ENCODE measurements at places on chromosomes 3 and 15.
A peak's percentile ranks its signal among the peaks of the same experiment; 100 is the strongest.

DNA sequence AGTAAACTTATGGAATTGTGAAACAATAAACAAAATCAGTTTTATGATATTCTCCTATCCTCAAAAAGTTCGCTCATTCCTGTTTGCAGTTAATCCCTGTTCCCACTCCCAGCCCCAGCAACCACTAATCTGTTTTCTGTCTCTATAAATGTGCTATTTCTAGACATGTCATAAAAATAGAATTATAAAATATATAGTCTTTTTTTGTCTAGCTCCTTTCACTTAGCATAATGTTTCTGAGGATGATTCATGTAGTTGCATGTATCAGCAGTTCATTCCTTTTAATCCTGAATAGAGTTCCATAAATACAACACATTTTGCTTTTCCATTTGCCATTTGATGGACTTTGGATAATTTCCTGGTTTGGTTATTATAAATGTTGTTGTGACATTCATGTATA, 140.0 kb downstream of the KCNAB1 start:
- DNase-seq, result no peak

DNA sequence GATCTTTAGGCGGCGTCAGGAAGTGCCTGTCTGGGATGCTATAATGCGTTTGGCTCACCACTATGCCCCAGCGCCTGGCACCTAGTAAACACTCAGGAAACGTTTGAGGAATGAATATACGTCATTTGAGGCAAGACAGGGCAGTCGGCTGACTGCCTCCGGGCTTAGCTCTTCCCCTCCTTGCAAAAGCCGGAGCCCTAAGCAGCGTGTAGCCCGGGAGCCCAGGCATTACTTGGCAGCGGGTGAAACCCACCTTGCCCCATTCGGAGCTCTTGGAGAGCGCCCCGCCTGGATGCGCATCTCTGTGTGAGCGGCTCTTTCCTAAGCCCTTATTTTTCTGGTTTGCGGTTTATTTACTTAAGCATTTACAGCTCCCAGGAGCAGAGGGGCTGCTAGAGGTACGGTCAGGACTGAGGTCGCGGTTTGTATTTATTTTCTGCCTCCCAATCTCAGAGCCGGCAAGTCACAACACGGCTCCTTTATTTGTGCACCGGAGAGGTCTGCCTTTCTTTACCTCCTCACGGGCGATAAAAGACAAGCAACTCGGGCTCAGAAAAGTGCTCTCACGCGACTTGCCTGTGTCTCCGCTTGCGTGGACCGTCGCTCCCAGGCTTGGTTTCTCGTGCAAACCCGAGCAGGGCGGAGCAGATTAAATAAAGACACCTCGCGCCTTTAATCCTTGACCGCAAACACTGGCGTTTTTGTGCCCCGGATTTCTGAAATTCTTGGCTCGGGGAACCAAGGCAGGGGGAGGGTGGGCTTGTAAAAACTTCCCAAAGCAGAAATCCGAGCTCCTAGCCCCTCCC, 737 bp upstream of the ITPR1 start:
- DNase-seq, result peak; percentile 84

GRCh38 chr3:47890828-47891612, 88.1 kb downstream of the DHX30 start:
- no peak for DNase-seq

GRCh38 chr3:105523501-105523900, 156.8 kb downstream of the ALCAM start:
- no peak for DNase-seq

DNA sequence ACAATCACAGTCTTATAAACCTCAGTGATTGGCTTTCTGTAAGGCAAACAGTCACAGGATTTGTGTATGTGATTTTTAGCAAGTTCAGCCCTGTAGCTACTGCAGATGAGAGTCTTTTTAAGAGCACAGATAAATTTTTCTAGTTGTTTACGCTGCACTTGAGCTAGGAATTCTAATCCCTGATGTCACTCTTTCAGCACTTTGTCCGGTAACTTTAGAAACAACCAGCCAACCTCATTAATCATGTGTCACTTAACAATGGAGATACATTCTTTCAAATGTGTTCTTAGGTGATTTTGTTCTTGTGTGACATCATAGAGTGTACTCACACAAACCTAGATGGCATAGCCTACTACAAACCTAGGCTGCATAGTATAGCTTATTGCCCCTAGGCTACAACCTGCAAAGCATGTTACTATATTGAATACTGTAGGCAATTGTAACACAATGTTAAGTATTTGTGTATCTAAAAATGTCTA, 36.8 kb upstream of the GOLGA6L2 start:
- DNase-seq, result no peak

DNA sequence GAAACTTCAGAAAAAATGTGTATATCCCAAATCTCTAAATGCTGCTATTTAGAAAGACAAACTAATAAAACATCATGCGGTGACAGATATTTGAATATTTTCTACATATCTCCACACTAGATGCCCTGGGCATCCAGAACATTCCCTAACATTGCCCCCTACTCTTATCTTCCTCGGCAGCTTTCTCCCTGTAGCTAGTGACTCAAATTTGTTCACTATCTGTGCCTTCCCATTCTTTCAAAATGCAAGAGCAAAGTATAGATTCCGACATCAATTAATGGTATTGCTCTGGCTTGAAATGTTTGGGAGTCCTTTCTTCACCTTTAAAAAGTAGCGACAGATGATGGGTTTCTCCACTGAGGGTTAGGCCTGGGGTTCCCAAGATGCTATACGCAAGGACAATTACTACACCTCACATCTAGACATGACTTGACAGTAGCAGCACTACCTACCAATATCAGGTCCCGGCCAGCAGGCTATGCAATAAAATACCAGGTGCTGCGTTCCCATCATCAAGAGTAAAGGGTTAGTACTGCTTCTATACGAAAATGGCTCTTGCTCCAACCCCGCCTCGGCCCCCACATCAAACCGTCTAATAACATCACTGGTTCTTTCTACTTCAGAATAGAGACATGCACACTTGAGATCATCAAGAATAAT, 631 bp downstream of the UBR1 start:
- no peak for DNase-seq

GRCh38 chr3:105868431-105868741, 426 bp downstream of the CBLB start:
- peak; percentile 85 for DNase-seq

DNA sequence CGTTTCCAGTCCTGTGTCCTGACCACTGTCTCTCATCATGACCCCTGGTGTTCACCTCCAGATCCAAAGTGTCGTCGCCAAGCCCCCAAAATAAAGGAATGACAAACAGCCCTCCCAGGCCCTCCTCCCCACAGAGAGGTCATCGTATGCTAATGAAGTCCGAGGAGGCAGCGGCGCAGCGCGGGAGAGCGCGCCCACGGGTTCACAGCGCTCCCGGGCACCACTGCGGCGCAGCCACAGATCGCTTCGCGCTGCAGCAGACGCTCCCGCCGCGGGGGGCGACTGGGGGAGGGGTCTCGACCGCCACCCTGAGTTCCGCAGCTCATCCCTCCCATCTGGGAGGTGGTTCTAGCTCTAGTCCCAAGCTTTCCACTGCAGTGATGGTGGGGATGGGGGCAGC, 1.3 kb downstream of the DGKG start:
- DNase-seq, result no peak

DNA sequence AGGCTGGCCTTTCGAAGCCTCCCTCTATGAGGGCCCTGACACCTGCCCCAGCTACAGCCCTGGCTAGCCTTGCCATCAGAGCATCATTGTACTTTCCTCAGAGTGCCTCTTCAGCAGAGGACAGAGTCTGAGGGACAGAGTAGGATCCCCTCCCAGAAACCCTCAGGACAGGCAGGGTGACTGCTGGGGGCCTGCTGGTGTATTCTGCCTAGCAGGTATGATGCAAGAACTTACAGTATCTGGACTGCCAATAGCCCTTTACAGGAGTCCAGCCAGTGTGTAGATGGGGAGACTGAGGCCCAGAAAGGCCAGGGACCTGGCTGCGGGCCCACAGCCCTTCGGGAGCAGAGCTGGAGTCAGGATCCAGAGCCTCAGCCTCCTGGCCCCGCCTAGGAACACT, 19.1 kb downstream of the DUSP7 start:
- DNase-seq, result no peak

GRCh38 chr15:37050345-37050744, 50.0 kb downstream of the MEIS2 start:
- DNase-seq, result no peak

DNA sequence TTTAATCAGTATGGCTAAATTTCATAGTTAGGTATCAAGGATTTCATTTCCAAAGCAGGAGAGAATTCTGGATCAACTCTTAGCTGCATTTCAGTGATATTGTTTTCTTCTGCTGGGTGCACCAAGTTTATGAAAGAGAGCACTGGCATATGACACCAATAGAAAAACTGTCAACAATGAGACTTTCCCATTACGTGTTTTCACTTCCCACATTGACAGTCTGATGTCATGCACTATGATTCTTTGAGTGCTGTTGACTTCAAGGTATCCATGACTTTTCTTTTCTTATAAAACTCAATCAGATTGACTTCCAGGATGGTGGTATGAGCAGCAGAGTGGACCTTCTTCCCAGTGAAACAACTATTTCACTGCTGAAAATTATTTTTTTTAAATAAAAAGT, 476.1 kb downstream of the EDEM1 start:
- no peak for DNase-seq

GRCh38 chr15:78768096-78768495, 43.2 kb downstream of the ADAMTS7 start:
- no peak for DNase-seq

DNA sequence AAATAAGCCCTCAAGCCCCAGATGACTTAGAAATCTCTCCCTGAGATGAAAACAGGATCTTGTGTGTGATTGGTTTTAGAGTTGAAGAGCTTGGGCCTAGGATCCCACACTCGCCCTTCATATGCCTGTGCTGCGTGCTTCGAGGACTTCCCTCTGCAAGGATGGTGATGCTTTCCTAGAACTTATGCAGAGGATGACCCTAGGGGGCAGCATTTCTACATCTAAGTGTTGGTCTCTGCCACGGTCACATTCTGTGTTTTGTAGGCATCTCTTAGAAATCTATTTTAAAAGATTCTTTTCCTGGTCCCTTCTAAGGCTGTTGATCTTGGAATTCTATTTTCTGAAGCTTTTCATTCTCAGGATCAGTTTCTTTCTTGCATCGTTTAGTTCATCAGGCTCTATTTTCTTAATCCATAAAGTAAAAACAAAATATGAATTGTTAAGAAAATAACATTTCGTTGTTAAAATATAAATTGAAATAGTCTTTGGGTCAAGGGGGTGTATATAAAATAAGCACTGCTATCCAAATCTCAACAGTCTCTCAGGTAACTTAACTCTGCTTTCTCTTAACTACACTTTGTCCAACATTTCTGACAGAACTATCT, 45.7 kb downstream of the WDR76 start:
- no peak for DNase-seq

DNA sequence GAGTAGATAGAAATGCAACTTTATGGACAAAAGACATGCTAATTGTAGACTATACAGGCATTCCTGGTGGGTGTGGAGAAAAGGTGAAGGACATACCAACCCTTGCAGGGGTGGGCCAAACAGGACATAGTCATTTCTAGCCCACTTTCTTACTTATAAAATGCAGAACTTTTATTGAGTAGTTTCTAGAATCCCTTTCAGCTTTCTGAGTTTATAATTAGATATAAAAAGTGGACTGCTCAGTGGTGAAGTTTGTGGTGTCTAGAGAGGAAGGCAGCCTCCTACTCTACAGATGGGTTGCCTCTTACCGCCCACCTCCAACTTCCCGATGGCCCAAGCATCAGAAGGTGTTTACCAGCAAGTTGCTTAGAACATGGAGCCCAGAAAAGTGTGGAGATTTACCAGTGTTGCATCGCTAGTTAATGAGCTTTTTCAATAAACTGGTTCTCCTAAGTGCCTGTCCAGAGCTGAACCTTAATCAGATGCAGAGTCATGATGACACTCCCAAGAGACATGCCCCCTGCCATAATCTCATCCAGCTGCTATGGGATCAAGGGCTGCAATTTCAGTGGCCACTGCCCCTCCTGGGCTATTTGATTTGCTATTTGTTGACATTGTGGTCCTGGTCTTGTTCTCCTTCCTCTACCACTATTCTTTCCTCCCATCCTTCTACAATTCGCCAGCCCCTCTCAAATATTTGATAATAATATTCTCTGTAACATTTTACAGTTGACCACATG, 77.5 kb upstream of the STRIT1 start:
- no peak for DNase-seq

- no peak for DNase-seq
Observed at GRCh38 chr3:42192334-42193200, 73.4 kb downstream of the CCK start.

- no peak for DNase-seq
Observed at GRCh38 chr3:156371701-156372100, 183.2 kb downstream of the SSR3 start.

- DNase-seq, result no peak
Observed at GRCh38 chr3:30488070-30488756, 118.2 kb upstream of the TGFBR2 start.

DNA sequence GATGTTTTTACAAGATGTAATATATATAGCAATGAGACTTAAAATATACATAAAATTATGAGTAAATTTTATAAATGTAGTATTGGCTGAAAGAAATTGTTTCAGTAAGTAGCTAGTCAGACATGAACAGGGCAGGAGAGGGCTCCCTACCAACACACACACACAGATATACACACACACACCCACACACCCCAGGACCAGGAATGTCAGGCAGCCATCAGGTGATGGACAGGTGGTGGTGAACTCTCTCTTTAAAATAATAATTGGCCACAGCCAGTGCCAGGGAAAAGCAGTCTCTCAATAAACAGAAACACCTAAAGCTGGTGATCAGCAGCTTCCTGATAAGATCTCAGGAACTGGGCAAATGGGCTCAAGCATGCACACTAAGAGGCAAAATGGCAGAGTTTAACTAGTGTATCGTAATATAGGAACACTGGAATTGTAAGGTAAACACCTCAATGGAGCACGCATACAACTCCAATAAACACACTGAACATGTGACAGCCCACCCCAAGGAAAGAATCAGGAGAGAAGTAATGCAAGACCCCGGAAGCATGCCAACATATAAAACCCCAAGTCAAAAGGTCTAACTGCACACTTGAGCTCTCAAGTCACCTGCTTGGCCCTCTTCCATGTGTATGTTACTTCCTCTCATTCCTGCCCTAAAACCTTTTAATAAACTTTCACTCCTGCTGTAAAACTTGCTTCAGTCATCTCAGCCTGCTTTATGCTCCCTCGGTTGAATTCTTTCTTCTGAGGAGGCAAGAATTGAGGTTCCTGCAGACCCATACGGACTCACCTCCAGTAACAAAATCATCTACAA, 1034.1 kb upstream of the SEMA6D start:
- no peak for DNase-seq

DNA sequence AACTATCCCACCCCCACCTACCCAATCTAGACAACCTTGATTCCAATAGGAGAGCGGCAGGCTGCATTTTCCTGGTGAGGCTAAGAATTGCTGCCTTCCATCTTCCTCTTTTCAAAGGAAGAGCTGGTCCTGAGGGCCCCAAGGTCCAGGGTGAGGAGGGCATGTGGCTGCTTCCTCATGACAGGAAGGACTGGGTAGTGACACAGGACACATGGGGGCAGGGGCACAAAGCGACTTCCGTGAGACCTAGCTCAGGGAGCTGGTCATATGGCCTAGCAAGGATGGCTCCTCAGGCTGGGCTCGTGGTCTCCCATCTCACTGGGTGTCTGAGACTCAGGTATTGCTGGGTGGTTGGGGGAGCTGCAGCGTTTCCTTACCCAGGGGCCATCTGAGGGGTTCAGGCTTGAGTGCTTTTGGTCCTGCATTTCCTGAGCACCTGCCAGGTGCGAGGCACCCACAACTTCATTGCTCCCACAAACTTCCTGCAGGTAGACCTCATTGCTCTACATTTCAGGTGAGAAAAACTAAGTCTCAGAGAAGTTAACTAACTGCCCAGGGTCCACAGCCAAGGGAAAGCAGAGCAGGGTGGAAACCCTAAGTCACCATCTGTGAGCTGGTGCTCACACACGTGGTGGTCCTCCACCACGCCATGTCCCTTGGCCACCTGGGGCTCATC, 160.0 kb upstream of the TLE3 start:
- no peak for DNase-seq

All from coronary artery (tissue), 2 donors.